Mononuclear cell (primary cell): ENCODE measurements at places on chromosomes 11 and 22. TPM values are rescaled to one million over a fixed set of nuclear protein-coding genes. Genes with fewer than 3 reads are reported as not detected.

The OR8H3 gene
- not detected for total RNA-seq

The GGT1 gene
- 8.8 TPM for total RNA-seq

The TMEM191C gene
- total RNA-seq = 2.1 TPM

The AMBRA1 gene
- total RNA-seq = 29.1 TPM

The TMEM218 gene
- 7.1 TPM for total RNA-seq

The PLAAT5 gene
- 0.42 TPM for total RNA-seq

The PNPLA2 gene
- total RNA-seq = 81.0 TPM

The RAB36 gene
- not detected for total RNA-seq

The BTG4 gene
- not detected for total RNA-seq

The PGA5 gene
- 0.52 TPM for total RNA-seq

The LINC01488 gene
- not detected for total RNA-seq

The C22orf15 gene
- total RNA-seq = 0.31 TPM

The RFPL2 gene
- total RNA-seq = 0.10 TPM

The OR8A1 gene
- total RNA-seq = not detected

The MMP13 gene
- not detected for total RNA-seq

The DKK3 gene
- total RNA-seq = 0.73 TPM

The RBMXL2 gene
- not detected for total RNA-seq

The COX8A gene
- total RNA-seq = 173 TPM

The RASGRP2 gene
- 126 TPM for total RNA-seq

The TYR gene
- total RNA-seq = not detected

The MS4A6A gene
- 237 TPM for total RNA-seq

The MRGPRX4 gene
- not detected for total RNA-seq

The ISX gene
- not detected for total RNA-seq

The OR52I2 gene
- total RNA-seq = not detected

The MIOX gene
- total RNA-seq = not detected

The NPAS4 gene
- not detected for total RNA-seq

The SYT8 gene
- total RNA-seq = not detected

The MCAT gene
- 5.1 TPM for total RNA-seq

The ANKRD49 gene
- 96.1 TPM for total RNA-seq

The CSF2RB gene
- 17.4 TPM for total RNA-seq

The CABP4 gene
- total RNA-seq = 2.6 TPM

The APOA5 gene
- not detected for total RNA-seq
